ENCODE measurements at places on chromosomes 4 and X.

GRCh38 chr4:23904639-23905071 is 14.8 kb upstream of the PPARGC1A start:
- no peak for DNase-seq

DNA sequence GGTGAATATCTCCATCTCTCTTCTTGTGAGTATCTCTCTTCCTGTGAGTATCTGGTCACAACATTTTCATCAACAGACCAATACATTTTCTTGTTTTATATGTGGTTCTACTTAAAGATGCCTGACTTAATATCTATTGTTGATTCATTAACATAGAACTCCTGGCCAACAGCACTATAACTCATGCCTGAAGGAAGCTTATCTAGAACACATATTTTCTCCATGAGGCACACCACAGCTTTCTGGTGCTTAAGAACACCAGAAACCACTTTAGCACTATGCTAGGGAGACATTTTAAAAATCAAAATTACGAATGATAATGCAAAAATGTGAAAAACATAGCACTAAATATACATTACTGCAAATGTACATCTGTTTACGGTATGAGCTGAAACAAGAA is 190.4 kb downstream of the GABRB1 start:
- DNase-seq, result peak; percentile 72

DNA sequence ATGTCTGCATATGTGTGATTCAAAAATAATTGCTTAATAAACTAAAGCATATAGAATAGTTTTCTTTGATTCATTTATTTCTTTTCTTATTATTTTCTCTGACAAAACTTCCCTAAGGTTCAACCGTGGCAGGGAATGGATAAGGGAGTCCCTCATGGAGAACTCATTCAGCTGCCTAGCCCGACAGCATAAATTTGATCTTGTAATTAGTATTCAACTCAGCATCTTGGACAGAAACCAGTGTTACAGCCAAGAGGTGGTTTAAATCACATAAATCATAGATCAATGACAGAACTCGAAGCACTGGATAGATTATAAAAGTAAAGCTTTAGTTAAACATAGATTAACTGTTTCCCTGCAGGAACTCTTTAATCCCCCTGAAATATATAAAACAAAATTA is 174.3 kb upstream of the POU3F4 start:
- no peak for DNase-seq

GRCh38 chr4:186029571-186030398 is 39.2 kb upstream of the TLR3 start:
- DNase-seq, result peak; percentile 65

DNA sequence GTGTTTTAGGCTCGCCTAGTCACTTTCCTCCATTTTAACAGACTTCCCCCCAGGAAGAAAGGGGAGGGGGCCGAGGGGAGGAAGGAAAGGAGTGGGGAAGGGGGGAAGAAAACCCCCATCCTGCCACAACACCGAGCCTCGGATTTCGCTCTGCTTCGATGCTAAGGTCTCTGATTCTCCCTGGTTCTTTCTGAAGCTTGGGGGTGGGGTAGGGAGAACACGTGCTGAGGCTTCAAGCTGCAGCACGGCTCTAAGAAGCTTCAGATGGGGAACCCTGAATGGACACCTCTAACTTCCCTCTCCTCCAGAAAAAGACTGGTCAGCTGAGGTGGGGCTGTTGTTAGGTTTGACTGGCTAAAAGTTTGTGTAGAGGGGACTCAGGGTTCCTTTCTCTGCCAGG is 61.8 kb downstream of the RHOH start:
- no peak for DNase-seq

DNA sequence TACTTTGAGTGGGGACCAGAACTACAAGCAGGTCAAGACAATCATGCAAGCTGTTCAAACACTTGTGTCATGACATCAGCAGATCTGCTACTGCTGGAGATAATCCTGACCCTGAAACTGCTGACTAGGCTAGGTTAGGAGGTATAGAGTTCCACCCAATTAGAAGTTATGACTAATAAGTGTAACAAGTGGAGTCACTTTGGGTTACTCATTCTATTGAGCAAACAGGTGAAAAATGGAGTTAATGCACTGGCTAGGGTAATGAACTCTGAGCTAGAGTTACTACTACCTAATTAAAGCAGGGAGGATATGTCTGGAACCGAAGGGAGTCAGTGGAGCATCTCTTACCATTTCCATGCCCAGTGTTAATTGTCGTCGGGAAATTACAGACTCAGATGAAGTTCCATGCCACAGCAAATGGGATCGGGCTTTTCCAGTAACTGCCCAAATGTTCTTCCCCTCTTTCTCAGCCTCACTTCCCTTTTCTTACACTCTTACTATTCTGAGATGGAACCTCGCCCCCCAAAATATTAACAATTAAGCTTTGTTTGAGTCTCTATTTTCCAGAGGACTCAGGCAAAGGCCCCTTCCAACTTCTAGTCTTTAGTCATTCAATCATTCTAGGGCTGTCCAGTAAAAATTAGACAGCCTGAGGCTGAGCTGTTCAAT is 19.8 kb upstream of the MANBA start:
- DNase-seq, result no peak

GRCh38 chr4:112818594-112818965 is 181.6 kb downstream of the LARP7 start:
- DNase-seq, result no peak

GRCh38 chr4:188300385-188300784 is 161.1 kb downstream of the TRIML1 start:
- peak; percentile 4 for DNase-seq

Measured in fibroblast of upper back skin (primary cell).